Activated T-cell treated with anti-CD3 and anti-CD28 coated beads, Interleukin-2, amount 50 U/mL, for 72 hours (primary cell): ENCODE measurements at places on chromosomes 4 and X. TPM values are rescaled to one million over a fixed set of nuclear protein-coding genes. Genes with fewer than 3 reads are reported as not detected.

The ASMT gene
- total RNA-seq, result 0.70 TPM

DNA sequence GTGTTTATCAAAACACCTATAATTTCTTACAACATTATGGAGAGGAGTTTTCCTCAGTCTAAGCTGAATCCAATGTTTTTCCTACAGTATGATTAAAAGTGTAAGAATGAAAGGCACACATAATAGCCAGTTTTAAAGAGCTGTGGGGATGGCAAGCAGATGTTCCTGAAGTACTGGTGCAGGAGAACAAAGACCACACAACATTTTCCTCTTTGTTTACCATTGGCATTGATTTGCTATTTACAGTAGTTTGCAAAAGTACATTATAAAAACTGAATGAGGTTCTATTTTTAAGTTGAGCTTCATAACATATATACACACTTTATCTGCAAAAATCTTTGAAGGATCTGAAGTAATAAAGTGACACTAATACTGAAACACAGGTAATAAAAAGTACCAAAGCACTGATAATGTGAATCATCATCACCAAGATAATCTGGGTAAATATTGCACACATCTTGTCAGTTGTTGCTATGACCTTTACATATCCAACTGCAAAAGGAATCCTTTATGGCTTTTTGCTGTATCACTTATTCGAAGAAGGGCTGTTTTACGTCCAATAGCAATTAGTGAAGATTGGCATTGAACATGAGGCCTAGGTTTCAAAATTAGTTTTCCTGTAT, 22.5 kb downstream of the TCEAL1 start:
- H3K27me3 ChIP-seq, result peaks cover 21% of the 10 kb centered on the region
- H3K27ac ChIP-seq, result no peak overlapping the region
- no peak overlapping the region for H3K4me3 ChIP-seq
- H3K4me1 ChIP-seq, result no peaks in the 10 kb centered on the region

DNA sequence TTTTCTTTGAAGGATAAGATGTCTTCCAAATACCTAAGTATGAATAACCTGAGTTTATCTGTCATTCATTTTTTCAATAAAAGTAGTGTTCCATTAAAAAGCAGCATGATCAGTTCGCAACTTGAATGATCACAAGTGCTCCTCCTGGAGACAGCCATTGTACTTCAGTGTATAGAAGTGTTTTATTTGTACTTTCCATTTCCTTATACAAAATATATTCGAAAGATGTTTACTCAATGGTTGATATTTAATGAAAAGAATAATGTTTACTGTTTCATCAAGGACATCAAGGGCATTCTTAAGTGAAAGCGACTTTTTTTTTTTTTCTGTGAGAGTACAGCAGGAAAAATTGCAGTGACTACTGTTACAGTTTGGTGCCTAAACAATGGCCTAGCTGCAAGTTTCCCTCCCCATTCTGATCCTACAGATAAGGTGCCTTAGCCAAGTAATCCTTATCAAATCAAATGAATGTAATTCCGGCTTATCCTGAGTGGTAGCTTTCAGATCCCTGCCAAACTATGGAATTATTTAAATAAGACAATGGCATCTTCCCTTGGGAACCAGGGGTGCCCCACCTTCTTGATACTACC, 69.0 kb upstream of the IL15 start:
- DNase-seq, result no peak
- no peak overlapping the region for H3K27ac ChIP-seq
- no peaks in the 10 kb centered on the region for H3K36me3 ChIP-seq
- H3K4me3 ChIP-seq, result no peak overlapping the region
- no peaks in the 10 kb centered on the region for H3K4me1 ChIP-seq

DNA sequence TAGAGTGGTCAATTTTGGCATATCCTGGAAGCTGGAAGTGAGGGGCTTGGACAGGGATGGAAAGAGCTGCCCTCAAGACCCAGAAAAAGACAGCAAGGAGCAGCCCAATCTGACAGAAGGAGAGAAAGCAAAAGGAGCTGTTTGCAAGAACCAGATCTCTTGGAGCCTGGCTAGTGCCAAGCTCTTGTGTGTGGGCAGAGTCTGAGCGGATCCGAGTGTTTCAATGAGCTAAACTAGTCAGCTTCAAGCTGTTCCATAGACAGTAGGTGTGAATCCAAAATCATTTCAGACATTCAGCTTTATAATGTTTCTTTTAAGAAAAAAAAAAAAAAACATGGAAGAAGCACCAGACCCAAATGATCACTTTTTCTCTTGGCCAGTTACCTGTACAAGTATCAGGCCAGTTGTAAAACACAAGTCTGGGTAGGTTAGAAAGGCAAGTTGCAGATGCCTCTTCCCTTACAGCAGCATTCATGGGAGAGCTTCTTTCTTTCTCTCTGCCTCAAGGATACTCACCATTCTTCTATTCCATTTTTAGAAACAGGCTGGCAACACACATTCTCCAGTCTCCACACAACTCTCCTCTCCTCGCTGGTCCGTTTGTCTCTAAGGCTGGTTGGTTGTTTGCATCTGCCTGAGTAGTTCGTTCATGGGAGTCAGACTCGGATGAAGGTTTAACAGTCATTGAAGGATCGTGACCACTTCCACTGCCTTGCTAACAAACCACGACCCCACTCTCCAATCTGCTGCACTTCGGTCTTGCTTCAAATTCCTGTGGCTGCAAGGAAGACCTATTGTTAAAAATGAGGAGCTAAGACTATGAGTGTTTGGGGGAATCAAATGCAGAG, 105.2 kb upstream of the GATB start:
- H3K4me3 ChIP-seq, result no peak overlapping the region
- no peaks in the 10 kb centered on the region for H3K36me3 ChIP-seq
- H3K27ac ChIP-seq, result no peak overlapping the region
- DNase-seq, result no peak

DNA sequence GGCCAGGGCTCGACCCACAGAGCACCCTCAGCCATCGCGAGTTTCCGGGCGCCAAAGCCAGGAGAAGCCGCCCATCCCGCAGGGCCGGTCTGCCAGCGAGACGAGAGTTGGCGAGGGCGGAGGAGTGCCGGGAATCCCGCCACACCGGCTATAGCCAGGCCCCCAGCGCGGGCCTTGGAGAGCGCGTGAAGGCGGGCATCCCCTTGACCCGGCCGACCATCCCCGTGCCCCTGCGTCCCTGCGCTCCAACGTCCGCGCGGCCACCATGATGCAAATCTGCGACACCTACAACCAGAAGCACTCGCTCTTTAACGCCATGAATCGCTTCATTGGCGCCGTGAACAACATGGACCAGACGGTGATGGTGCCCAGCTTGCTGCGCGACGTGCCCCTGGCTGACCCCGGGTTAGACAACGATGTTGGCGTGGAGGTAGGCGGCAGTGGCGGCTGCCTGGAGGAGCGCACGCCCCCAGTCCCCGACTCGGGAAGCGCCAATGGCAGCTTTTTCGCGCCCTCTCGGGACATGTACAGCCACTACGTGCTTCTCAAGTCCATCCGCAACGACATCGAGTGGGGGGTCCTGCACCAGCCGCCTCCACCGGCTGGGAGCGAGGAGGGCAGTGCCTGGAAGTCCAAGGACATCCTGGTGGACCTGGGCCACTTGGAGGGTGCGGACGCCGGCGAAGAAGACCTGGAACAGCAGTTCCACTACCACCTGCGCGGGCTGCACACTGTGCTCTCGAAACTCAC, 3.6 kb downstream of the MID1IP1 start:
- peak overlapping the region; percentile 99 for H3K27ac ChIP-seq
- H3K4me3 ChIP-seq, result peak overlapping the region; percentile 91
- peak; percentile 30 for DNase-seq
- H3K36me3 ChIP-seq, result peaks cover 15% of the 10 kb centered on the region
- H3K27me3 ChIP-seq, result no peaks in the 10 kb centered on the region

GRCh38 chrX:38841750-38842149, 40.5 kb downstream of the MID1IP1 start:
- H3K36me3 ChIP-seq, result no peaks in the 10 kb centered on the region
- H3K27ac ChIP-seq, result no peak overlapping the region
- H3K27me3 ChIP-seq, result peaks cover 23% of the 10 kb centered on the region
- no peak for DNase-seq
- H3K4me1 ChIP-seq, result peaks cover 8% of the 10 kb centered on the region

- no peak overlapping the region for H3K27ac ChIP-seq
- no peaks in the 10 kb centered on the region for H3K36me3 ChIP-seq
- no peak for DNase-seq
- H3K4me1 ChIP-seq, result peaks cover 7% of the 10 kb centered on the region
- H3K27me3 ChIP-seq, result peaks cover 10% of the 10 kb centered on the region
These were observed 111.9 kb downstream of the DCTD start for GRCh38 chr4:182805321-182805720.

DNA sequence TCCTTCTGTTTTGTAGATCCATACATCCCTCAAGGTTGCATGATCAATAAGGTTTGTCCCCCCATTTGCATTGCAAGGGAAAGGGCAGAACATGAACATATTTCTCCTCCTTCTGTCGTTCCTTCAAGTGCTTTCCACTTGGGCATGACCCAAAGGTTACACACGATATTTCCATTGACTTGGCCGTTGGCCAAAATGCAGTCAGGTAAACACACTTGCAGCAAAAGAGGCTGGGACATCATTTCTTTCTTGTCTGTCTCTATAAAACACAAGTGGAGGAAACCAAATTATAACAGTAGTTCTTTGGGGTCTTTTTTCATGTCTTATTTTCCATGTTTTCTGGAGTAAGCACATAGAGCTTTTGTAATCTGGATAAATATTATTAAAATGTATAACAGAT, 156.1 kb downstream of the FRAS1 start:
- H3K36me3 ChIP-seq, result no peaks in the 10 kb centered on the region
- no peaks in the 10 kb centered on the region for H3K4me1 ChIP-seq
